Inflammatory macrophage (primary cell): ENCODE measurements at places on chromosomes 1 and 21.

GRCh38 chr1:209673631-209674417 is 1.4 kb upstream of the G0S2 start:
- DNase-seq, result peak; percentile 69

DNA sequence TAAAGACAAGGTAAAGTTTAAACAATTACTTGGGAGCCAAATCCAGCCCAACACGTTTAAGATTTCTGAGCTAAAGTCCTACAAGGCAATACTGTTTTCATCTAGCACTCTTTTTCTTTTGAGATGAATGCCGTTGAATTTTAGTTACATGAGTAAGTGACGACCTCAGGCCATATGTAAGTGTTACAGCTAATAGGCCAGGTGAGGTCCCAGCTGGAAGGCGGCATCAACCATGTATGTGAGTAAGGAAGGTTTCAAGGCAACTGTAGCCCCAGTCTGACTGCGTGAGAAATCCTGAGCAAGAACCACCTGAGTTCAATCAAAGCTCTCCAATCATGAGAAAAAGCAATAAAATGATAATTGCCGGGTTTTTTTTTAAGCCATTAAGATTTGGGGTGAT is 41.5 kb upstream of the EGLN1 start:
- no peak for DNase-seq

GRCh38 chr21:16993416-16994038 is 519.3 kb upstream of the CXADR start:
- no peak for DNase-seq

- DNase-seq, result no peak
These were observed 144.0 kb upstream of the ZRANB2 start for GRCh38 chr1:71224741-71225377.

DNA sequence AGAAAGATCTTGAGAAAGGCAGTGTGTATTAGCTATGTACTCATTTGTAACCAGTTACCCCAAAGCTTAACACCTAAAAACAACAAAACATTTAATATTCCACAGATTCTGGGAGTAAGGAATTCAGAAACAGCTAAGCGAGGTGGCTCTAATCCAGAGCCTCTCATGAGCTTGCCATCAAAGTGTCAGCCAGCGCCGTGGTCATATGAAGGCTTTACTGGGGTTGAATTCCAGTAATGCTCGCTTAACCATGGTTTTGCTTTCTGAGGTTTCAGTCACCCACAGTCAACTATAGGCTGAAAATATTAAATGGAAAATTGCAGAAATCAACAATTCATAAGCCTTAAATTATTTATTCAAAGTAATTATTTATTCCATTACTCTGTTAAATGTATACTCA is 101.8 kb downstream of the CLIC6 start:
- DNase-seq, result no peak

- peak; percentile 87 for DNase-seq
These were observed 53.0 kb upstream of the DESI2 start for GRCh38 chr1:244599937-244600350.

DNA sequence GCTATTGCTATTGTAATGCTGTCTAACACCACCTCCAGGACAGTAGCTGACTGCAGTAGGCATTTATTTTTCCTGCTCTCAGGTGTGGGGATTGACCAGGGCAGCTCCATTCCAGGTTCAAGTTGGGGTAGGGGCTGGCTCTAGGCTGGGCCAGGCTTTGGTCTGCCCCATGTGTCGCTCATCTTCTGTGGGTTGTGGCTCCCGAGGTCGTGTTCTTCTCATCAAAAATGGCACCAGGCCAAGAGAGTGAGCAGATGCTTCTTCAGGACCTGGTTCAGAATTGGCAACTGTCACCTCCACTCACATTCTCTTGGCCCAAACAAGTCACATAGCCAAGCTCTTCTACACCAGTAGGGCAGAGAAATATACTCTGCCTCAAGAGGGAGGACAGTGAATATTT is 133.7 kb downstream of the PTPRU start:
- DNase-seq, result no peak

DNA sequence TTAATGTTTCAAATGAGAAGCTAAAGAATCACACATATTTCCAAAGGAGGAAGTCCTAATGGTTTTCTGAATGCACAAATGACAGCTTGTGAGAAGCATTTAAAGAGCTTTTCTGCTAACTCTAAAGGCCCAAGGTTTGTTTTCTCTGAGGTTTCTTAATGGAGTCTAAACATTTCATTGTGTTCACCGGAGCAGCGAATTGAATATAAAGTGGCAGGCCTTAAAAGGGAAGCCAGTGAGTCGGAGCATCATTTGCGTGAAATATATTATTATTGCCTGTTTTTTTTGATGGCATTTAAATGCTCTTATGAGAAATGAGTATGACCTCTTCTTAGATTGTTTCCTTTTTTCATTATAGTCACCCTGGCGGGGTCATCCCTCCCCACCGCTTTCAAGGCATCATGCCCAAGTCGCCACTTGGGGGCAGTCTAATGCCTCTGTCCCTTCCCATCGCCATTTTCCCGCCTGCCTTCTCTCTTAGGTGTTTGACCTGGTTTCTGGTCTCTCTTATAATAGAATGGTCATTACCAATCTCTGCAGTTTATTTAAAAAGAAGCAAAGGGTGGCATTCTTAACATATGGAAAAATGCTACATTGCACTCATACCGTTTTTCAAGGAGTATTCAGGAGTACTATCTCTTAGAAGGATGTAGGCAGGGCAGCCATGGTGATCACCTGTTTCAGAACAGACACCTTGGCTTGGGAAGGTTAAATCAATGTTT is 25.3 kb upstream of the OVAAL start:
- DNase-seq, result peak; percentile 63

- DNase-seq, result no peak
These were observed 195.5 kb upstream of the NCAM2 start for GRCh38 chr21:20802631-20803260.

GRCh38 chr1:190019717-190020116 is 457.9 kb downstream of the BRINP3 start:
- DNase-seq, result no peak
